Breast epithelium (tissue), 4 donors: ENCODE measurements at places on chromosomes 3 and 15. TPM values are rescaled to one million over a fixed set of nuclear protein-coding genes. Genes with fewer than 3 reads are reported as not detected.

The ZBTB20 gene
- 62.9 TPM for total RNA-seq

The CAND2 gene
- total RNA-seq = 5.6 TPM

The NMB gene
- 13.8 TPM for total RNA-seq

- no peak for DNase-seq
These were observed 58.0 kb downstream of the PLD1 start for GRCh38 chr3:171752329-171752728.
